ENCODE measurements at places on chromosomes 3 and 15.

- no peak for DNase-seq
These were observed at the start of the genes DUOX2 and DUOXA2 for GRCh38 chr15:45114076-45114750. Gene DUOX2, minus strand, starts transcription at chr15:45114172. Its CDS starts 761 bp downstream, at chr15:45113411. Gene DUOXA2, plus strand, starts transcription at chr15:45114326. Its CDS starts 280 bp downstream, at chr15:45114606.

DNA sequence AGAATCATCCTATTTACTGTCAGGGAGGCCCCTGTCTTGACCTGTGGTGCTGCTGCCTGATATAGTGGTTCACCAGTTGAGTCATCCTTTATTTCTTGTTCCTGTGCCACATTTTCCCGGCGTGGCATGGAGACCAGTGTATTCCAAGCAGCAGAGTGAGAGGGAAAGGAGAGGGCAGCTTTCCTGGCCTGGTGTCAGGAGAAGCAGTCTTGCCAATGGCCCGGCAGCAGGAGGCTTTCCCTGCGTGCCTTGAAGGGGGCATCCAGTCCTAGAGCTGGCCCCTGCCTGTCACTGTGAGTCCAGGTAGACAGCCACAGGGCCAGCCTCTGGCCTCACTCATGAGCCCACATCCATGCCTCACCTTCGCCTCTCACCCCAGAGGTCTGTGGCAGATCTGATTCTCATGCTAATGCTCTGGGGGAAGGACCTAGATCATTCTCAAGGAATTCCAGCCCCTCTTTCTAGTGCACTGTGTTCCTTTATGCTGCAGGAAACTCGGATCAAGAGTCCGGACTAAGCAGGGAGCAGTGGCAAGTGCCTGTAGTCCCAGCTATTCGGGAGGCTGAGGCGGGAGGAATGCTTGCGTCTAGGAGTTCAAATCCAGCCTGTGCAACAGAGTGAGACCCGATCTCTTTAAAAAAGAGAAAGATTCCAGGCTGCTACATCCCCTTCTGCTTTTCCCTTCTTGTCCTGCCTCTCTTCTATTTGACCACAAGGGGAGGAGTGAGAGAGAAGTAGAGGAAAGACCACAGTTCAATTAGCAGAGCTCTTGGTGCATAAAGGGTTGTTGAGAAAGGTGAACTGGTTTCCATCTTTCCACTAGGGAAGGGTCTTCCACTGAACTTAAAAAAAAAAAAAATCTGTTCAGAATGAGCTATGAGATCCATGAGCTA lies 66.8 kb upstream of the HACD2 start:
- no peak for DNase-seq

DNA sequence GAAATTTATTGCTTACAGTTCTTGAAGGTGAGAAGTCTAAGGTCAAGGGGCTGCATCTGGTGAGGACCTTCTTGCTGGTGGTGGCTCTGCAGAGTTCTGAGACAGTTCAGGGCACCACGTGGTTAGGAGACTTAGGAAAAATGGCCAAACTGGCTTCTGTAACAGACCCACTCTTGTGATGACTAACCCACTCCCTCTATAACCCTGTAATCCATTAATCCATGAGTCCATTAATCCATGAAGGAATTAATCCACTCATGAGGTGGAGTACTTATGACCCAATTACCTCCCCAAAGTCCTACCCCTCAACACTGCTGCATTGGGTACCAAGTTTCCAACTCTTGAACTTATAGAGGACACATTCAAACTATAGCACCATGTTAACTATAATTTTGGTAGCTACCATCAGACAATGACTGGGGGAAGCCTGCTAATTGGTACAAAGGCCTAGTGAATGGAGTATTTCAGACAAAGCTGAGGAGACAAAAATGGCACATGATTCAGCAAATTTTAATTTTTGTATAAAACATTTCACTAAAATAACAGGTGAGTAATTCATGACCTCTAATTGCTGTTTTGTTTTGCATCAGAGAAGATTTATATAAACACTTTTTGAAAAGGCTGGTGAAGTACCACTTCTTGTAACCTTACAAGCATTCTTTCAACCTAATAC lies 374.1 kb upstream of the TBL1XR1 start:
- no peak for DNase-seq

- no peak for DNase-seq
These were observed 327.4 kb downstream of the SHQ1 start for GRCh38 chr3:72520690-72521308.

- no peak for DNase-seq
These were observed 140.5 kb upstream of the SMAD3 start for GRCh38 chr15:66924889-66925288.

- DNase-seq, result no peak
These were observed 4.0 kb downstream of the LMCD1 start for GRCh38 chr3:8505621-8506020.

GRCh38 chr15:49919034-49919433 lies 200.0 kb downstream of the ATP8B4 start:
- no peak for DNase-seq

GRCh38 chr3:33428734-33429133 lies 11.5 kb downstream of the UBP1 start:
- no peak for DNase-seq

- DNase-seq, result peak; percentile 37
These were observed 38.8 kb upstream of the CLDN18 start for GRCh38 chr3:137970914-137971831.

- DNase-seq, result no peak
These were observed 32.7 kb upstream of the TPRG1 start for GRCh38 chr3:189138901-189139610.

- DNase-seq, result no peak
These were observed 82.1 kb downstream of the EEFSEC start for GRCh38 chr3:128235207-128235926.

GRCh38 chr3:79247725-79248043 lies 520.1 kb downstream of the ROBO1 start:
- no peak for DNase-seq

DNA sequence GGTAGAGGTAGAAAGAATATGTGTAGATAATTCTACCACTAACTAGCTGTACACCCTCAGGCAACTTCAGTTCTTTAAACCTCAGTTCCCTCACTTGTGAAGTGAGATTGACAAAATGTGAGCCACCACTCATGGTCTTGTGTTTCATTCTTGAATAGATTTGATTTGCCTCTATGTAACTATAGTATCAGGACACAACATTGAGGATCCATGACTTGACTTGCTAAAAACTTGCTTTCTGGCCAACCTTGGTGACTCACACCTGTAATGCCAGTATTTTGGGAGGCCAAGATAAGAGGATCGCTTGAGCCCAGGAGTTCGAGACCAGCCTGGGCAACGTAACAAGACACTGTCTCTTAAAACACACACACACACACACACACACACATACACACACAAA lies 115.8 kb upstream of the FLNB start:
- no peak for DNase-seq

GRCh38 chr3:112392393-112393359 lies 59.7 kb downstream of the CD200 start:
- no peak for DNase-seq

GRCh38 chr15:101357333-101357732 lies 62.3 kb upstream of the SNRPA1 start:
- DNase-seq, result no peak

GRCh38 chr3:154113609-154114008 lies 7.6 kb upstream of the ARHGEF26 start:
- no peak for DNase-seq

- no peak for DNase-seq
These were observed 96.3 kb downstream of the NUP210 start for GRCh38 chr3:13323822-13324221.

- DNase-seq, result no peak
These were observed 50.7 kb downstream of the PROS1 start for GRCh38 chr3:93923006-93923405.

- DNase-seq, result no peak
These were observed 18.4 kb upstream of the GHSR start for GRCh38 chr3:172466553-172467130.

- DNase-seq, result no peak
These were observed 47.2 kb downstream of the PPARG start for GRCh38 chr3:12336099-12336498.

- DNase-seq, result no peak
These were observed 159.6 kb upstream of the GADL1 start for GRCh38 chr3:31054032-31054431.

GRCh38 chr3:99808163-99808794 lies 9.4 kb upstream of the CMSS1 start:
- DNase-seq, result peak; percentile 18

- no peak for DNase-seq
These were observed 51.5 kb downstream of the C3orf20 start for GRCh38 chr3:14726441-14726780.

- DNase-seq, result no peak
These were observed 48.5 kb downstream of the RGMA start for GRCh38 chr15:93040288-93041158.

GRCh38 chr3:64081235-64081630 lies 57.9 kb upstream of the PSMD6 start:
- no peak for DNase-seq

DNA sequence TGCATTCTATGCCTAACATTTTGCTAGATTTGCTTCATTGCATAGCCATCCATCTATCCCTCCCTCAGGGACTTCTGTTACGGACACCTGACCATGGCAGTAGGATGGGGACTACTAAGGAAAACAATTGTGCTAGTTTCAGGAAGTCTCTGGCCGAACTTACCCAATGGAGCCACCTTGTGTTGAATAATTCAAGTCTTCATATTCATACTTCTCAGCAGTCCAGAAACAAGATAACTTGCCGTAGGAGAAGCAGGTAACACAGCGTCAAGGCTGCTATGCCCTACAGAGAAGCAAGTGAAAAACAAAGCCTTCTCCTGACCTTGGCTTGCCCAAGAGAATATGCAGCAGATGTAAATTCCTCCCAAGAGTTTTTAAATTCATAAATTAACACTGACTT lies 685.3 kb downstream of the GRM7 start:
- DNase-seq, result no peak

GRCh38 chr15:52495125-52495524 lies 33.6 kb downstream of the MYO5A start:
- DNase-seq, result no peak

GRCh38 chr3:105906345-105906744 lies 37.5 kb upstream of the CBLB start:
- no peak for DNase-seq

DNA sequence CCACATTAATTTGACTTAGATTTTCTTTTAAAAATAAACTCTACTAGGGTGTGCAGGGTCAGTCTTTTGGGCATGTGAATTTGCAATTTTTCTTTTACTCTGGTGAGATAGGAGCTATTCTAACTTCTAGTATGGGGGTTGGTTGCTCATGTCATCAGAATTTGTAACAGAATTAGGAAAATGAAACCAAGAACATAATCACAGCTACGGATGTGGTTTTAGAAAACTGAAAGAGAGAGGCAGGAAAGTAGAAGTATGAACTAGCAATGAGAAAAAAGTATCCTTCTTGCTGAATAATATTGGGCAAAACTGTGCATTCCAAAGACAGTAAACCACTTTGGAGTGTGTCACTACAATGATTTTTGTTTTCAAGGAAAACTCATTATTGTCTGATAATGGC lies 43.3 kb downstream of the ADPGK start:
- DNase-seq, result peak; percentile 35

DNA sequence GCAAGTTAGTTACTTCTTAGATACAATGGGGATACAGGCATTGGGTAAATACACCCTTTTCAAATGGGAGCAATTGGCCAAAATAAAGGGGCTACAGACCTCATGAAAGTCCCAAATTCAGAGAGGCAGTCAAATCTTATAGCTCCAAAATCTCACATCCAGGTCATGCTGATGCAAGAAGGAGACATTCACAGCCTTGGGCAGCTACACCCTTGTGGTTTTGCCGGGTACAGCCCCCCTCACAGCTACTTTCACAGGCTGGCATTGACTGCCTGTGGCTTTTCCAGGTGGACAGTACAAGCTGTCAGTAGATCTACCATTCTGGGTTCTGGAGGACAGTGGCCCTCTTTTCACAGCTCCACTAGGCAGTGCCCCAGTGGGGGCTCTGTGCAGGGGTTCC lies 17.5 kb upstream of the PLSCR1 start:
- no peak for DNase-seq

DNA sequence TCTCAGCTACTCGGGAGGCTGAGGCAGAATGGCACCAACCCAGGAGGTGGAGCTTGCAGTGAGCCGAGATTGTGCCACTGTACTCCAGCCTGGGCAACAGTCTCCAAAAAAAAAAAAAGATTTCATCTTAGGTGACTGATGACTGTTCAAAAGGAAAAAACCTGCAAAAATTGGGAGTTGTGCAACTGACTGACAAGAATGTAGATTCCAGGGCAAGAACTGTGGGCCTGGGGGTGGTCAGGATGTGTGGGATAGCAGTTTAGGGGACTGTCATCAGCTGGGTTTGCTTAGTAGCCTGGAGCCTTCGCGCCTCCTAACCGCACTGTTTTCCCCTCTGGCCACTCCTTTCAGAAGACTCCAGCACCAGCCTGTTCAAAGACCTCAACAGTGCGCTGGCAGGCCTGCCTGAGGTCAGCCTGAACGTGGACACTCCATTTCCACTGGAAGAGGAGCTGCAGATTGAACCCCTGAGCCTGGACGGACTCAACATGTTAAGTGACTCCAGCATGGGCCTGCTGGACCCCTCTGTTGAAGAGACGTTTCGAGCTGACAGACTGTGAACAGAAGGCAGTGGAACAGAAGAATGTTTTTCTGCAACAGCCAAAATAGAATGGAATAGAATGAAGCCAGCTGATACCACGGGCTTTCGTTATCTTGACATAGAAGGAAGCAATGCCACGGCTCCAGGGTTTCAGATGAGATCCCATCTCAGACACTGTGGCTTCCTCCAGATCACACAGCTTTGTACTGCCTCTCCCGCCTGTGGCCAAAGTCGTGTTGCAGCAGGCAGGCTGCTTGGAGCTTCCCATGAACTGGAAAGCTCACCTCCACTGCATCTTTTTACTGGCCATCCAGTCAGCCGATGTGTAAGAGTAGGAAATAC lies 75.3 kb upstream of the BLM start:
- no peak for DNase-seq

- DNase-seq, result no peak
These were observed 25.6 kb downstream of the CLEC3B start for GRCh38 chr3:45051685-45052084.

- DNase-seq, result no peak
These were observed 241.5 kb upstream of the CTDSPL start for GRCh38 chr3:37620071-37620635.

GRCh38 chr3:42547401-42547945 lies 34.3 kb downstream of the SEC22C start:
- DNase-seq, result peak; percentile 64

DNA sequence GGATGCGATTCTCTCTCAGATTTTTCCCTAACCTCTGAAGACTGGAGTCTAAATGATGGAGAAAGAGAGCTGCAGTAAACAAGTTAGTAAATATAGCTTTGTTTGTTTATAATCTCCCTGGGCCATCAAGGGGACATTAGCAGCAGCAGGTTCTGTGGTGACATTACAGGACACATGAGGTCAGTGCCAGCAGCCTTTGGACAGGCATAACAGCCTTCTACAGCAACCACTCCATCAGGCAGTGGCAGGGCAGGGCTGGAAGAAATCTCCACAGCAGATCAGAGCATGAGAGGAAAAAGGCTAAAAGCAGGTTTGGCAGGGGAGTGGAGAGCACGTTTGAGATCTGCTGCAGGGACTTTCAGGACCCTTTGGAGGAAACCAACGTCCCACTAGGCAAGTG lies 127.6 kb upstream of the ACP3 start:
- no peak for DNase-seq

- DNase-seq, result no peak
These were observed 21.9 kb downstream of the IDH3A start for GRCh38 chr15:78170848-78171773.

- DNase-seq, result no peak
These were observed 26.7 kb downstream of the INTS14 start for GRCh38 chr15:65584241-65584640.

Measured in CD4-positive, alpha-beta T cell (primary cell).